NCI-H774 (cell line): ENCODE measurements at places on chromosomes 16 and 17.

GRCh38 chr17:35460354-35460851, 11.8 kb upstream of the SLFN13 start:
- DNase-seq = peak; percentile 38

- no peak for DNase-seq
Observed at GRCh38 chr16:65106757-65107156, 15.1 kb downstream of the CDH11 start.

DNA sequence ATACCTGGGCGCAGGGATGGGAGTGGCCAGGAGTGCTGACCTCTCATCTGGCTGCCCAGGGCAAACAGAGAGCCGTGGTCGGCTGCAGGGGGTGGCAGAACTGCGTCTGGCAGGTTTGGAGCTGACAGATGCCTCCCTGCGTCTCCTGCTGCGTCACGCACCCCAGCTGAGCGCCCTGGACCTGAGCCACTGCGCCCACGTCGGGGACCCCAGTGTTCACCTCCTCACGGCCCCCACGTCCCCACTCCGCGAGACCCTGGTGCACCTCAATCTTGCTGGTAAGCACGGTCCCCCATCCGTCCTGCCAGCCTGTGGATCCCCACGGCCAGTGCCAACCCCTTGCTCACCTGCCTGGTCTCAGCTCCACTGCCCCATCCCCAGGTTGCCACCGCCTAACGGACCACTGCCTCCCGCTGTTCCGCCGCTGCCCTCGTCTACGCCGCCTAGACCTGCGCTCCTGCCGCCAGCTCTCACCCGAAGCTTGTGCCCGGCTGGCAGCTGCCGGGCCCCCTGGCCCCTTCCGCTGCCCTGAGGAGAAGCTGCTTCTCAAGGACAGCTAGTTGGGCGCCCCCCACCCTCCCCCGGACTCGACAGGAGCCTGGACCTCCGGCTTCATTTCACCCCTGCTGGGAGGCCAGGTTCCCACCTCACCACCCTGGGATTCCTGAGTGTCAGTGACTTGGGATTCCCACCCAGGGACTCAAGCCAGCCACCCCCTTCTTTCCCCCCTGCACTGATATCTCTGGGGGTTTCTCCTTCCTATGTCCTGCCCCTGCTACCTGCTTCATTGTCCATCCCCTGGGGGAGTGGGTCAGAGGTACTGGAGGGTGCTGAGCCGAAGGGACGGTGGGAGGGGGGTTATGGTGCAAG, 2.0 kb upstream of the ORAI3 start:
- DNase-seq = no peak

- DNase-seq = no peak
Observed at GRCh38 chr17:1649844-1650501, at the start of gene RILP. Gene RILP (minus strand): TSS chr17:1649866. CDS start chr17:1649804, 62 bp downstream.

GRCh38 chr17:29618272-29619065, 4.2 kb downstream of the CORO6 start:
- DNase-seq = no peak

DNA sequence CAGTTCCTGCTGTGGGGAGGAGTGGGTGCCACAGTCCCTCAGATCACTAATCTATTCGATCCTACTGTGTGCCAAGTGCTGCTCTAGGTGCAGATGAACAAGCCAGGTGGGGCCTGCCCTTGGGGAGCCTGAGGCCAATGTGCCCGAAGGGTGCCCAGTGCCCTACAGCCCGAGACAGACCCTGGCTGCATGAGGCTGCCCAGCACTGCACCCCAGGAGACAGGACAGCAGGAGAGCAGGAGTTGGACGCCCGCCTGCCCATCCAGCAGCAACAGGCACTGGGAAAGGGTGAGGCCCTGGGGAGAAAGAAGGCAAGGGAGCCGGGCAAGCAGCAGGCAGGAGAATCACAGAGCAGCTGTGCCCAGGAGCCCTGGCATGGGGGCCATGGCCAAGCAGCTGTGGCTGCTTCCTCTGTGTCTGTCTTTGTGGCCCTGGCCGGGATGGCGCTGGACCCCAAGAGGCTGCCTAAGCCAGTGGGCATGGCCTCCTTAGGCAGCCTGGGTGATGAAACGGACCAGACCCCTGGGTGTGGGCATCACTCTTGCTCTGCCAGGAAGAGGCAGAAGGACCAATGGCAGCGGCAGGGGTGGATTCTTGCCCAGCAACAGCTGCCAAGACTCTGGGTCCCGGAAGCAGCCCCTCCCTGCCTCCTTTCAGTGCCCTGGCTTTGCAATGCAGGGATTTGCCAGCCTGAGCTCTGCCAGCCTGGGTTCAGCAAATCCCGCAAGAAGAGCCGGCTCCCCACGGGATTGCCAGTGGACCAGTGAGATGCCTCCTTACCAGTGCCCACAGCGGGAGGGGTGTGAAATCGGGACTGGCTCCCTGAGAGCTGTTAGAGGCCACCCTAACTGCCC, 179.6 kb upstream of the TNRC6C start:
- no peak for DNase-seq

- DNase-seq = no peak
Observed at GRCh38 chr16:66093191-66093590, 273.3 kb upstream of the CDH5 start.

DNA sequence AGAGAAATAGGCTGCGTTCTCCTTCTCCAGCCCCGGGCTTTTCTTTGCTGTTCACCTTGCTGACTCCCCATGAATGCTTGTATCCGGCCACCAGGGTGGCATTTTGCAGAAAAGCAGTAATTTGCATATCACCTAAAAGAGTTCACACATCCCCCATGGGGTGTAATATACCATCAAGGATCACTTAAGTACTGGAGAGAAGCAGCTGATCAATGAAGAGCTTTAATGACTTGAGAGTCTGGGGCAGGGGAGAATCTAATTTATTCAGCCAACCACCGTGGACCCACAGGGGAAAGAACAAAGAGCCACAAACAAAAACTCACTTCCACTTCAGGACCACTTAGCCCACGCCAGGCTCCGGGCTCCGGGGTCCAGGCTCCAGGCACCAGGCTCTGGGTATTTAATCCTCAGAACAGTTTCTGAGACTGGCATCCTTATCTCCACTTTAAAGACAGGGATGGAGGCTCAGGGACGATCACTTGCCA, 33.9 kb upstream of the SEC14L1 start:
- no peak for DNase-seq

- no peak for DNase-seq
Observed at GRCh38 chr16:73771196-73772064, 525.2 kb upstream of the PSMD7 start.

GRCh38 chr17:65259281-65259680, 122.1 kb downstream of the RGS9 start:
- no peak for DNase-seq

DNA sequence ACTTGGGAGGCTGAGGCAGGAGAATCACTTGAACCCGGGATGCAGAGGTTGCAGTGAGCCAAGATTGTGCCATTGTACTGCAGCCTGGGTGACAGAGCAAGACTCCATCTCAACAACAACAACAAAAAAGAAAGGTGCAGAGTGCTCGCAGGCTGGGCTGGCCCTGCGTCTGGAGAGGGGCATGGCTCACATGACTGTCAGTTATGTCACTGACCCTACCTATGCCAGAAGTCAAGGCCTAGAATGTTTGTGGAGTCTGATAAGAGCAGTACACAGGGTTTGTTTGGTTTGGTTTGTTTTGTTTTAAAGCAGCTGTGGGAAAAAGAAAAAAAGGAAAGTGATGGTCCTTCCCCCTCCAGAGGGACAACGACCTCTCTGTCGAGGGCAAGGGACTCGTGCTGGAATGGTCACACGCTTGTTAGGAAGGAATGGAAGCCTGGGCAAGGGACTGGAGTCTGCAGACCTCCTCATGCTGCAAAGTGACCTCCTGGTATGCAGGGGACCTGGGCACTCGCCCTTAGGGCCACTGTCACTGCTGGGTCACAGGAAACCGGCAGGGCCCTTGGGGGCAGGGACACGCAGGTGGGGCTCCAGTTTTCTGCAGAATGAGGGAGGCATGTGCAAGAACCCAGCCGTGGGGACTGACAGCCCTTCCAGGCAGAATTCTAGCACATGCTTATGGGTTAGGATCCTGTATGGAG, 10.1 kb upstream of the OSGIN1 start:
- DNase-seq = no peak

GRCh38 chr16:66617010-66617434, 12.5 kb downstream of the CMTM3 start:
- DNase-seq = no peak

- DNase-seq = no peak
Observed at GRCh38 chr16:80564394-80564793, 23.6 kb downstream of the DYNLRB2 start.

DNA sequence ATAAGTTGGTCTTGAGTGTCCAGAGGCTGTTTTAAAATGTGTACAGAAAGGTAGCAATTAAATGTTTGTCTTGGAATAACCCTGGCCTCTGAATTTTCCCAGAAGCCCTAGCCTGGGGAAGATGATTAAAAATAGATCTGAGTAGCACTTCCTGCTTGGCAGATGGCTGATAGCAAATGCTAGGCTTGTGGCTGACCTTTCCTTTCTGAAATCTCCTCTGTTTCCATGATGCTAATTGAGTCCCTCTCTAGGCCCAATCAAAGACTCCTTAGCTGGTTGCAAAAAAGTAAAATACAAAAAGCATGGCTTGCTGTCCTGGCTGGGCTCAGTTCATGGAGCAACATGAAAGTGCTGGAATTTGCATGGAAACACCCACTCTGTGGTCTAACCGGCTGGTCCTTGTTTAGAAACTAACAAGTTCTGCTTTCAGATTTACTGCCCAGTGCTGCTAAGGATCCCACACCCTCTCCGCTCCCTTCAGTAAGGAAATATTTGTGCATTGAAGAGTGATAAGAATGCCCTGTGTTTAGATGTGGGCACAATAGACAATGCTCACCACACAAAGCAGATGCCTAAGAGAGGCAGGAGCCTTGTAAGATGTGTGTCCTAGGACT, 40.8 kb downstream of the YPEL2 start:
- no peak for DNase-seq

DNA sequence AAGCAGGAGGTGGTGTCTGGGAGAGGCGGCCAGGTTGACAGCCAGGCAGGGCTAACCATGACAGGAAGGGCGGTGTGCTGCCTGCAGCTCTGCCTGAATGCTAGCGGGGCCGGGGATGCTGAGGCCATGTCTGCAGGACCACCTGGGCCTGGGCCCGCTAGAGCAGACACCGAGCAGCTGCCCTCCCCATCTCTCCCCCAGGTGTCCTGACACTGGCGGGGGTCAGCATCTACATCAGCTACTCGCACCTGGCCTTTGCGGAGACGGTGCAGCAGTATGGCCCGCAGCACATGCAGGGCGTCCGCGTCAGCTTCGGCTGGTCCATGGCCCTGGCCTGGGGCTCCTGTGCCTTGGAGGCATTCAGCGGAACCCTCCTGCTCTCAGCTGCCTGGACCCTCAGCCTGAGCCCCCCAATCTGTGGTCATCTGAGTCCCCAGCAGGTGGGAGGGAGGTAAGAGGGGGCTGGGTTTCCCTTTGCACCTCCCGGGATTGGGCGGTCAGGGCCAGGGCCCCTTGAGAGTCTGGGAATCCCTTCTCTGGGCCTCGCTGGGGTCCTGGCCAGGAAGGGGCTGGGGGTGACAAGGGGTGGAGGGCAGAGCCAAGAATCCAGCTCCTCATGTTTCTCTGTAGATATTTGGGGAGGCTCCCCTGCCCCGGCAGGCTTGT, 7.5 kb downstream of the TMEM235 start:
- no peak for DNase-seq

GRCh38 chr17:40793832-40794231, 5.9 kb downstream of the KRT28 start:
- DNase-seq = no peak

- no peak for DNase-seq
Observed at GRCh38 chr16:53631236-53632025, 72.2 kb downstream of the RPGRIP1L start.

DNA sequence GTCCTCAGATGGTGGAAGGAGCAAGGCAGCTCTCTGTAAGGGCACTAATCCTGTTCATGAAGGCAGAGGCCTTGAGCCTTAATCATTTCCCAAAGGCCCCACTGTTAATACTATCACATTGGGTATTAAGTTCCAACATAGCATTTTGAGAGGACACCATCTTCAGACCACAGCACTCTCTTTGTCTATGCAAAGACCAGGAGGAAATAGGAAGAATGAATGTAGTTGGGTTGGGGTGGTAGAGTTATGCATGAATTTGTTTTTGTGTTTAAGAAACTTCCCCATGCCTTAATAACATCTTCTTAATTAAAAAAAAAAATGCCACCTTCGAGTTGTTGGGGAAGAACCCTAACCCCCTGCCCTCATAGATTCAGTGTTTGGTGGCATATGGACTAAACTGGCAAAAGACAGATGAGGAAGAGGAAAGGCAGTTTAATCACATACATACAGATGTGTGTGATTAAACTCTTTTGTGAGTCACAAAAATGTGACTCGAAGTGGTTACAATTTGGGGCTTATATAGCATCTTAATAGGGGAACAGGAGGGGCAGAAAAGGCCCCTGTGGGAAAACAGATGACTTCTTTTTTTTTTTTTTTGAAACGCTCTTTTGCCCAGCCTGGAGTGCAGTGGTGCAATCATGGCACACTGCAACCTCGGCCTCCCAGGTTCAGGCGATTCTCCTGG, 35.0 kb upstream of the SLC5A10 start:
- DNase-seq = no peak

DNA sequence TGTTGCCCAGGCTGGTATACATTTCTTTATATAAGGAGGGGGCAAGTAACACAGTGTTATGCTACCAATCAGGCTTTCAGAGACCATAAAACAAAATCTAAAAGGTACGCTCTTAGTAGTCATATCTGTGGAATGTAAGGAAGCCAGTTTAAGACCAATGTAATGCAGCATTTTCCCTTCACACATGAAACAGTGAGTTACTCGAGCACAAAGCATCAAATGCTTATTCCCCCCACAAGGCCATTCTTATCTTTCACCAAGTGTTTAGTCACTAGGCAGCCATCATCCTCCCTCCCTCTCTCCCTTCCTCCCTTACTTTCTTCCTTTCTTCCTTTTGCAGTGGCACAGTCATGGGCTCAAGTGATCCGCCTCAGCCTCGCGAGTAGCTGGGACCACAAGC, 12.8 kb downstream of the HMOX2 start:
- no peak for DNase-seq

GRCh38 chr16:29982560-29983419, 9.1 kb downstream of the TAOK2 start:
- DNase-seq = no peak

DNA sequence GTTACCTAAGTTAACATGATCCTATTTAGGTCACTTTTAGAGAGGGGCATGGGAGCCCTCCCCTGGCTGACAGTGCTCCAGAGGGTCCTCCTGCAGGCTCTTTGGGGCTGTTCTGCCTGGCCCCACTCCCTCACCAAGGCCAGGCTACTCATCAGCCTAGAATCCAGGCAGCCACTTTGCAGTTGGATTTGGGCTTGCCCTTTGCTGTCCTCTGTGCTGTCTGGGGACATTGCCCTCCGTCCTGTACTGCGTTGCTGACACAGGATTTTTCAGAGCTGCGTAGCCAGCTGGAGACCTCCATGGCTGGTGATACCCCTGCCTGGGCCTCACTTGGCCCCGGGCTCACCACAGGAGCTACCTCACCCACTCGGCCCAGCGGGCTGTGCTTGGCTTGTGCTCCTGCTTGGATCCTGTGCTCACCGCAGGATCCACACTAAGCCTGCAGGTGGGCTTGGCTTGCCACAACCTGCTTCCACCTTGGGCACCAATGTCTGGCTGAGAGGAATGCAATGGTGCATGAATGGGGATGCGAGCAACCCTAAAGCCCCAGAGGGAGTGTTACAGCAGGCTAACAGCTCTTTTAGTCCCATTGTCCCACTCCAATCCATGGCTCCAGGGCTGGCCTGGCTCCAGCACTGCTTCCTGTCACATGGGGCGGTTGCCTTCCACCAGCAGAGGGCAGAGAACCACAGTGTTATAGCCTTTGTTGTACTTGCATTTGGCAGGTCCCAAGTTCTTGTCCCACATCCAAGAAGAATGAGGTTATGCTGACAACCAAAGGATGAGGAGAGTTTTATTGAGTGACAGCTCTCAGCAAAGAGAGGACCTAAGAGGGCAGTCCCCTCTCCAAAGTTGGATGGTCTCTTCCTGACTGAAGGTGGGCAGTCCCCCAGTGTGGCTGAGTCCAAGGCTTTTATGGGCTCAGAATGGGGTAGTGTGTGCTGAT, 21.5 kb downstream of the CCL4 start:
- no peak for DNase-seq
